Liver (tissue), 10 donors: ENCODE measurements at places on chromosomes 2 and 18. TPM values are rescaled to one million over a fixed set of nuclear protein-coding genes. Genes with fewer than 3 reads are reported as not detected.
A peak's percentile ranks its signal among the peaks of the same experiment; 100 is the strongest.

DNA sequence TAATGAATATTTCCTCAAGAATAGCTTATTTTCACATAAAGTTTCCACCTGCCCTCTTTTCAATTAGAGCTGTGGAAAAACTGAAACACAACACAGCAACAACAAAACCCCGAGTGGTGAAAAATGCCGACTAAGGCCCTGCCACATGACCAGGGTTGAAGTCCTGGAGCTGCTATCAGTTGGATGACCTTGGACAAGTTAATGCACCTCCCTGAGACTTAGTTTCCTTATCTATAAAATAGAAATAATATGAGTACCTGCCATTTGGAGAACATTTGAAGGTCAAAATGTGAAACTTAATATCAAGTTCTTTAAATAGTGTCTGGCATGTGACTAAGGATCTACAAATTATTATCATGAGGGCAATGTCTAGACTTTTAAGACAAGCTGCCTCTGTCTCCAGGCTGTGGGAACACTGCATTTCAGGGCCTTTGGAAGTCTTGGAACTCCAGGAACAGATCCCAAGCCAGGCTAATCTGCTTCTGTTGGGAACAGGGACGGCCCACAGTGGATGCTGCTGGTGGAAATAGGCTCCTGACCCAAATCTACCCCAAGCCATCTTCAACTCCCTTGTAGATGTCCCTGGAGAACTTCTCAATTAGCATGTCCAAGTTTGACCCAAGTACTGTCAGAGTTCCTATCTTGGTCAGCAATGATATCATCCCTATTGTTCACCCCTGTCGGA, 42.0 kb upstream of the TRIB2 start:
- no peak for DNase-seq

GRCh38 chr2:17915811-17916518, 37.5 kb downstream of the KCNS3 start:
- DNase-seq: no peak

- no peak for DNase-seq
Observed at GRCh38 chr2:188078534-188078933, 213.1 kb upstream of the GULP1 start.

- DNase-seq: no peak
Observed at GRCh38 chr2:136139631-136140030, 21.7 kb upstream of the CXCR4 start.

DNA sequence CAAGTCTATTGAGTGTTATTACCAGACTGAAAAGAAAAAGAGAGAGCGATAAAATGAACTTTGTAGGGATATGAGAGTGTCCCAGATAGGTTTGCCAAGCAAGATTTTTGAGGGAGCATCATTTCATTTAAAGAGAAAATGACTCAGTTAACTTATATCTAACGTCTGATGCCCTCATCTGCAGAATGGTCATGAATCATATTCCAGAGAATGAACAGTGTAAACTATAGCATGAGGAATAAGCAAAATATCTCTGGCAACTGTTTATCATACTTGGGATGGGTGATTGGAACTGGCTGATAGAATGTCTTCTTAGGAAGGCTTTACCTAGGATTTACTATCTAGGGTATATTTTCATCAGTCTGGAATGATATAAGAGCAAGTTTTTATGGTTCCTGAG, 289.4 kb downstream of the CMPK2 start:
- no peak for DNase-seq

- no peak for DNase-seq
Observed at GRCh38 chr2:65064728-65065552, 8.7 kb downstream of the CEP68 start.

- no peak for DNase-seq
Observed at GRCh38 chr18:8615397-8616027, 6.3 kb downstream of the RAB12 start.

DNA sequence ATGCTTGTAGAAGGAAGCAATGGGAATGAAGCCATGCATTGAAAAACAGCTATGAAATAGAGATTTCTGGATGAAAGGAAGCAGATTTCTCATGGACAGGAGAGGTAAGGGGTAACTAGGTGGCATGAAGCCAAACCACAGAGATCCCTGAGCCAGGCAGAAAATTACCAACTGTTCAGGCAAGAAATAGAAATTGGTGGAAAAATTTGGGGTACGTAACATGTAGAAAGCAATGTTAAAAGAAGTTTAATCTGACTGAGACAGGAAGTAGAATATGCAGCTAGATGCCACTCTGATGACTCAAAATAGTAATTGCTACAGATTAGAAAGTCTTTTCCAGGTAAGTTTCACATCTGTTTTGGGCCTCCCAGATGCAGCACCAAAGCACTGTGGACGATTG, 928.5 kb upstream of the CELF4 start:
- DNase-seq: no peak

- DNase-seq: no peak
Observed at GRCh38 chr2:71303849-71304248, 27.7 kb upstream of the ZNF638 start.

- DNase-seq: no peak
Observed at GRCh38 chr2:190050001-190050400, 12.5 kb downstream of the MSTN start.

DNA sequence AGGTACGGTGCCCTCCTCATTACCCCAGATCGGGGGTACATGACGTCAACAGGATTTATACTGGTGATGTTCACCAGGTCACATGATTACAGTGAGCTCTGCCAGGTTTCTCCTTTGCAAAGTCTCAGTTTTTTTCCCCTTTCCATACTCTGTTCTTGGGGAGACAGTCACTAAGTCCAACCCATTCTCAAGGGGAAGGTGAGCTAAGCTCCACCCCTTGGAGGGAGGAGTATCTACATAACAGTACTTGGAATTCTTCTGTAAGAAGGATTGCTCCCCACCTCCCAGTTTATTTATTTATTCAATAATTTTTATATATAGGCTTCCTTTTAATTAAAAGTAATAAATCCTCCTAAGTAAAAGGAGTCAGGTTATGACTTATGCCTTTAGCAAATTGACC, 34.1 kb upstream of the SOS1 start:
- DNase-seq: no peak

DNA sequence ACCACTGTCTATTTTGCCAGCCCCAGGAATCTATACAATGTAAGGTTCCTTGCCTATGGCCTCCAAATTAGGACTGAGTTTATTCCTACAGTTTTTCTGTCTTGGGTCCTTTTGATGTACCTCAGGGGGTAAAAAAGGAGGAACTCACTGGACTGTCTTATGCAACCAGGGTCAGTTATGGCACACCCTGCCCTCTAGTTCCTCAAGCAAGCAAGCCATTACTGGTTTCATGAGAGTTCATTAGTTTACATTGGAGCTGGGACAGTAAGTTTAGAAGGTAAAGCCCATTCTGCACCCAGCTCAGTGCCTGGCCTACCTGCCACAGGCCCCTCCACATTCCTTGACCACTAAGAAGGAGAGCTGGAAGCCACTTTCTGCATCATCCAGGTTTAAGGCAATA, 68.7 kb upstream of the WIPF1 start:
- no peak for DNase-seq

- no peak for DNase-seq
Observed at GRCh38 chr2:23709311-23709710, 217.6 kb downstream of the ATAD2B start.

GRCh38 chr2:66170744-66171330, 264.1 kb upstream of the MEIS1 start:
- DNase-seq: no peak

- no peak for DNase-seq
Observed at GRCh38 chr2:239216614-239217273, 184.1 kb downstream of the HDAC4 start.

GRCh38 chr18:75472396-75472795, 44.9 kb upstream of the SMIM21 start:
- no peak for DNase-seq

DNA sequence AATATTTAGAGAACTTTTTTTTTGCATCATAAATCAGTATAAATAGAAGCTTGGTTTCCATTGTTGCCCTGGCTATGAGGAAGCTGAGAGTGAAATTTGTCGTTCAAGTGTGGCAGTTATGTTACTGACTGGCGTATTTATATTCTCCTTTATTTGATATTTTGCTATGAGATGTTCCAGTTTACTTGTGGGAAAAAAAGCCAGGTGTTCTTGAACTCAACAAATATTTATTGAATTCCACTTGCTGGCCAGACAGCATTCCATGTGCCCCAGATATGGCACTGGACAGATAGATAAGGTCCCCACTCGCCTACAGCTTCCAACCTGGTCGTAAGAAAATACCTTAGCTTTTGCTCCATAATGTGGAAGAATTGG, 44.7 kb downstream of the NEDD4L start:
- DNase-seq: no peak

DNA sequence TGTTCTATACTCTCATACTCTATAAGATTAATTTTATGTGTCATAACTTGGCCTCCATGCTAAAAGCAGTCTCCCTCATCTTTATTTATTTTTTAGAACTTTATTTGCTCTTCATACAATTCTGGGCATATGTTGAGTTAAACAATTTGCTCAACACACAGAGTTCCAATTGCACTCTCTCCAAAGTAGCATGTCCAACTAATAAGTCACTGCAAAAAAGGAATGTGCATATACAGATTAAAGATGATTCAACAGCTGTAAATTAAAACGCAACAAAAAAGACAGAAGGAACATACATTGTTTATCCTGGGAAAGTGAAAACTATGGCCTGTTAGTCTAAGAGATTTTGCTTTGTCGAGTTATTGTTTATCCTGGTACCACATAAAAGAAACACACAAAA, 277.7 kb upstream of the ACVR2A start:
- no peak for DNase-seq

GRCh38 chr2:201660293-201660895, 17.1 kb upstream of the TMEM237 start:
- DNase-seq: no peak

- DNase-seq: no peak
Observed at GRCh38 chr2:6025391-6025790, 333.2 kb downstream of the SOX11 start.

GRCh38 chr18:68275616-68276015, 439.3 kb downstream of the TMX3 start:
- DNase-seq: no peak

DNA sequence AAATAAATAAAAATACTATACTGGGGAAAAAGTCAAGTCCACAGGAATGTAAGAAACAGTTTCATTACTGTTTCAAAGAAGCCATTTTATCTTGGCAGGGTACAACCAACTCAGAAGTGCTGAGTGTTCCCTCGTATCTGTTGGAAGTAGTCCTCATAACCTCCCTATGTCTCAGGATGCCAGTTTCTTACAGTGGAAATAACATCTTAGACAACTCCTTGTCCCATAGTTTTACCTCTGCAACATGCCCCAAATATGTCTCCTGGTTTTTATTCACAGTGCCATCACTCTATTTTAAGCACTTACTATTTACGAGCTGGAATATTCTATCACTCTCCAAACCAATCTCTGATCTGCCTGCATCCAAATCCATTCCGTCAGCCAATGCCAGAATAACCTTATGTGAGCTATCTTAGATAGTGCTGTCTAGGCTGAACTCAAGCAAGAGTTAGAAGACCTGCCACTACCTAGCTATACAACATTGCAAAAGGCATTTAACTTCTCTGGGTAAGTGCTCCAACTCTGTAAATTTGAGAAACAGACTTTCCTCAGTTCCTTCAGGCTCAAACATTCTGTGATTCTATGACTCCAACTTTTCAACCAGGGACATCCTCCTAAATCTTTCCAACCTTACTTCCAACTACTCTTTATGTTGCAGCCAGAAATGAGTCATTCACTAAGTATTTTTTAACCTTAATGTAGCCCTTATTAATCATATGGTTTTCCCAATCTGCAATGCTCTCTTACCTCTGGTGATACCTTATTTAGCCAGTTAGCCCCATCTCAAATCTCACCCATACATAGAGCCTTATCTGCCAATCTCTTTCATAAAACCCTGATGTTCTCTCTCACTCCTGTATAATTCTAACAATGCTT, 66.7 kb downstream of the RTN4 start:
- no peak for DNase-seq

GRCh38 chr2:231563378-231563961, 29.2 kb upstream of the TEX44 start:
- peak; percentile 41 for DNase-seq

DNA sequence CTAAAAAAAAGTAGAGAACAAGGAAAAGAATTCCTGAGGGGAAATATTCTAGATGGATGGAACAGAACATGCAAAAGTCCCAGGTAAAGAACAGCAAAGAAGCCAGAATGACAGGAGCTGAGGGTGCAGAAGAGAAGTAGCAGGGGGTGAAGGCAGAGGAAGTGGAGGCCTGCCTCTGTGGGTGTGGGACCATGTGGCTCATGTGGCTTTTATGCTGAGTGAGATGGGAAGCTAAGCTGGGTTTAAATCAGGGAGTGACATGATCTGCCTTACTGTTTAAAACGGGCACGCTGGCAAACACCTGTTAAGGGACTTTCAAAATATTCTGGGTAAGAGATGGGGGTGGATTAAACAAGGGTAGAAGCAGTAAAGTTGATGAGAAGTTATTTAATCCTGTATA, 40.0 kb downstream of the GKN2 start:
- no peak for DNase-seq

- DNase-seq: no peak
Observed at GRCh38 chr2:152651834-152652233, 65.4 kb downstream of the PRPF40A start.

DNA sequence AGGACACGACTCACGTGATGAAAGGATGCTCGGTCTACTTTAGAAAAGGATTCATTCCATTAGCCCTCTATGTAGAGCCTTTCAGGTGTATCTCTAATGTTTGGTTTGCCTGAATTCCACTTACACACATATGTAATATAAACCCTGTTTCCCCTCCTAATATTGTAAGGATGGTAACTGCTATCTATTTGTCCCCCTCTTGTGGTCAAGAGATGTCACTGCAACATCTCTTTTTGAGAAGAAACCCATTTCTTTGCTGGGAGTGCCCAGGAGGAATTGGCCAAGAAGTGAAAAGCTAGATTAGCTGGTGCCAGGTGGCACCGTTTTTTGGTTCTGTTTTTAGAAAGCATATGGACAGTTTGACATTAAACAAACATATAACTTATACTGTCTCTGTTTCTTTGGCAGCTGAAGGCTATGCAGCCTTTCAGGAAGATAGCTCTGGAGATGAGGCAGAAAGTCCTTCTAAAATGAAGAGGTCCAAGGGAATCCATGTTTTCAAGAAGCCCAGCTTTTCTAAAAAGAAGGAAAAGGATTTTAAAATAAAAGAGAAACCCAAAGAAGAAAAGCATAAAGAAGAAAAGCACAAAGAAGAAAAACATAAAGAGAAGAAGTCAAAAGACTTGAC, 41.2 kb downstream of the RALBP1 start:
- DNase-seq: no peak

SLC9A4 gene
- total RNA-seq: not detected

CKAP2L gene
- 15.9 TPM for total RNA-seq

XIRP2 gene
- total RNA-seq: under 0.01 TPM

THSD7B gene
- 0.75 TPM for total RNA-seq

FBLN7 gene
- 1.6 TPM for total RNA-seq

CNTNAP5 gene
- not detected for total RNA-seq

ITGA4 gene
- total RNA-seq: 6.4 TPM

FOXD4L1 gene
- total RNA-seq: 0.42 TPM

ALPI gene
- not detected for total RNA-seq

HADHA gene
- 276 TPM for total RNA-seq

NTSR2 gene
- total RNA-seq: not detected

POTEC gene
- total RNA-seq: not detected

SEMA4F gene
- 0.92 TPM for total RNA-seq

SERPINB3 gene
- not detected for total RNA-seq
